Left hindlimb (tissue), 1 donor: ENCODE measurements at places on chromosomes 16 and 17.

GRCh38 chr17:8869114-8869815 is 1.8 kb upstream of the PIK3R6 start:
- DNase-seq, result no peak

- peak; percentile 92 for DNase-seq
These were observed at the start of gene TMEM101 for GRCh38 chr17:44014437-44015172. TMEM101 (minus strand) TSS chr17:44014963; CDS start chr17:44014952, 11 bp downstream.

DNA sequence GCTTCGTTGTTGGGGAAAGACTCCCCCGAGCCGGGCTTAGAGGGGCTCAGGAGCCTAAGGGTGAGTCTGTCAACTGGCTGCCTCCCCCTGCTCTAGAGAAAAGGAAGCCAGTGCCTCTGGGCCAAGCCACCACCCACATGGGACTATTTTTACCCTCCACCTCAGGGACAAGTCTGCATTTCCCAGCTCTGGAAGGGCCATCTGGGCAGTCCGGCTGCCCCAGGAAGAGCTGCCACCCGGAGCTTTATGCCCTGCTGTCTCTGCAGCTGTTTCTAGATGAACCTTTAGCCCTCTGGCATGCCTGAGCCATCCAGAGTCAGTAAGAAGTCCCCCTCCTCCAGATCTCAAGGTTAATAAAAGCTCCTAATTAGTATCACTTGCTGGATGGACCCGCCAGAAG is 5.3 kb upstream of the RPRML start:
- DNase-seq, result peak; percentile 42

DNA sequence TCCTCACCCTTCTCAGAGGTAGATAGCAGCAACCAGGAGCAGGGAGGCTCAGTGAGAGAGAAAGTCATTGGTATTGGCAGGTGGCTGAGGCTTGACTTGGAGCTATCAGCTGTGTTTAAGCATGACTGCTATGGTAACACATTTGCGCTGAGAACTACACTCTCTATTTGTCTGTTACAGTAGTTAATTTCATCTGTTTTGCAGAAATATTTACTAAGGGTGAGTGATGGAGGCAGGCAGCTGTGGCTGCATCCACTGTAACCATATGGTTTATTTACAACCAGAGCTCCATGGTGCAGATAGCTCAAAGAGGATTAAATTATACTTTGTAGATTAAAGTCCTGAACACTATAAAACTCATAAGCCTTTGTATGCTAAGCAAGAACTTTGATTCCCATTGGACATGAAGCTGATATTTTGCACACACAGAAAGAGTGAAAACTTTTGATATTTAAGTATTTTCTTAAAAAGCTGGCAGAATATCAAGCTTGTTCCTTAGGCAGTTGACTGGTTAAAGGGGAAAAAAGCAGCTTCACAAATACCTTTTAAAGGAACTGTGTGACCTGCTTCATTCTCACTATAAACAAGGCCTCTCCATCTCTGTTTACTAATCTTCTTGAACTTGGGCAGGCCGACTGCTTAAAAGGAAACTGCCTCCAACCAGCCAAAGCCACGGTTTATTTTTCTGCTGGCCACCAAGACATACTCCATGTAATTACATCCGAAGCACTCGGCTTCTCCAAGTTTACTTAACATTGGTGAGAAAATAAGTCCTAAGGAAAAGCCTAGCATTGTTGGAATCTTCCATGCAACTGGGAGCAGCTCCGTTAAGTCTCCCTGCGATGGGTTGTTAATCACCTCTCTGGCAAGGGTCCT is 299.8 kb upstream of the ZFHX3 start:
- peak; percentile 52 for DNase-seq

GRCh38 chr17:51860954-51861561 is 297.5 kb downstream of the CA10 start:
- DNase-seq, result peak; percentile 40

GRCh38 chr16:24535827-24536226 is 3.5 kb upstream of the RBBP6 start:
- DNase-seq, result no peak

- DNase-seq, result no peak
These were observed 51.6 kb upstream of the DNAH17 start for GRCh38 chr17:78628547-78629435.

- peak; percentile 51 for DNase-seq
These were observed 7.5 kb upstream of the C16orf95 start for GRCh38 chr16:87324411-87325275.

- no peak for DNase-seq
These were observed 1.4 kb downstream of the MPRIP start for GRCh38 chr17:17043461-17044271.

DNA sequence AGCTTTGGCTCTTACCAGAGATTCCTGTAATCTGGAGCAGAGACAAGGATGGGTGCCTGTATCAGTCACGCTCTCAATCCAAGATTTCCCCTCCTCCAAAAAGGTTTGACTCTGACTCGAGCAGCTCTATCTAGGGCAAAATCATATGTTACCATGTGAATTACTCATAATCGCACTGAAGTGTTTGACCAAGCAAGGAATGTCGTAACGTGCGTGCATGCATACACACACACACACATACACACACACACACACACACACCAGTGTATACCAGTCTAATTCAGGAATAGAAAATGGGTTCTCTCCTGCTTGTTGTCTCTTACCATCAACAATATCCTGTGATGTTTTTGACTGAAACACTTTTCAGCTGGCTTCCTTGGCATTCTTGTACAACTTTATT is 835.1 kb downstream of the KCNJ2 start:
- no peak for DNase-seq

DNA sequence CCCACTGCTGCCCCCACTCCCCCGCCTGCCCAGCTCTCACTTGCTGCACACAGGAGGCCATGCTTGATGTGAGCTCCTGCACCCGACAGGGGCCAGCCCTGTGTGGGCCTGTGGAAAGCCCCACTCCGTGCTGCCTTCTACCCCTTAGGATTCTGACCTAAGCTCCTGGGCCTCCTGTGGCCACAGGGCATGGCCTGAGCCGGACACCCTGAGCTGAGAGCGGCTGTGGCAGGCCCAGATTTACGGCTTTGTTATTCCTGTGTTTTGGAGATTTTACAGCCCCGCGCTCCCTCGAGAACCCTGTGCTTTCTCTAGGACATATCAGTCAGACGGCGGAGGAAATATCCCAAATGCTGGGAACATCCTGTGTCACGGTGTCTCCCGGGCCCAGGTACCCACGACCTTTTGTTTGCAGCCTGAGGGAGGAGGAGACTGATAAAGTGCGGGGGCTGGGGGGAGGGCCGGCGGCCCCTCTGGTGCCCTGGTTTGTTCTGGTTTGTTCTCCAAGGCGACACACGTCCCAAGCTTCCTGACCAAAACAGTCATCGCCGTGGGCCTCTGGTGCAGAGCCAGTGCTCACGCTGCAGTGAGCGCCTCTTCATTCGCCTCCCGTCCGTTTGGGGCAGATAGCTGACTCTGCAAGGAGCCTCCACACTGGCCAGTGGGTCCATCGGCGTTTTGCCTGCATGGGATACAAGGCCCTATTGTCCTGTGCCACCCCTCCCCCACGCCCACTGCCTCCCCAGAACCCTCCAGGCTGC is 363.4 kb downstream of the C16orf95 start:
- DNase-seq, result no peak

GRCh38 chr17:82236142-82236971 is 7.5 kb downstream of the SLC16A3 start:
- DNase-seq, result peak; percentile 83

DNA sequence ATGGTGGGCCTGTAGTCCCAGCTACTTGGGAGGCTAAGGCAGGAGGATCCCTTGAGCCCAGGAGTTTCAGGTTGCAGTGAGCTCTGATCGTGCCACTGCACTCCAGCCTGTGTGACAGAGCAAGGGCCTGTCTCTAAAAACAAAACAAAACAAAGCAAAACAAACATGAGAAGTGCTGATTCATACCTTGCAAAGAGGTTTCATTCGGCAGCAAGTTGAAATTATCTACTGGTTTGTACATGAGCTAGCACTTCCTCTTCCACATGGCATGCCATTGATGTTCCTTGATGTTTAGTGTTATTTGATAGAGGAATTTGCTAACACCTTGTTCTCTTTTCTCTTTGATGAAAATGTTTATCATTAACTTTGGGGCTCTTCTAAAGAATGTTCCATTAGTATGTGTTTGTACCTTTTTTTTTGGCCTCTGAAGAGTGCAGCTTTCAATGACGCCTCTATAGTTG is 50.6 kb downstream of the SPECC1 start:
- DNase-seq, result no peak

GRCh38 chr17:28029044-28029443 is 13.4 kb upstream of the NLK start:
- no peak for DNase-seq

- DNase-seq, result no peak
These were observed 26.2 kb downstream of the SLC39A11 start for GRCh38 chr17:73066148-73066884.

DNA sequence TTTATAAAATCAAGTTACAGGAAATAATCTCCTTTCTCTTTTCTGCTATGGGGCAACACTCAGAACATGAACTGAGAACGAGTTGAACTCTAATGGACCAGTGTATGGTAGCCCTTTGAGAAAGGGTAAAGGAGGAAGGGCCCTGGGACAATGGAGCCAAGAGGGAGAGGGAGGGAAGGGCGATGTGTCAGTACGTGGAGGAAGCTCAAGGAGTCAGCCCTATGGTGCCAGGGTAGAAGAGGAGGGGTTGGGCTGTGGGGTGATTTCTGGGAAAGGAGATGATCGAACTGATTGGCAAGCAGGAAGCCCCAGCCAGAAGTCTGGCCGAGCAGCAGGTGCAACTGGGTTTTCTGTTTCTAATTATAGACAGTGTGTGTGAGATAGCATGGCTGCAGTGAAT is 4.3 kb upstream of the WIPI1 start:
- DNase-seq, result no peak

GRCh38 chr17:57308543-57309186 is 52.3 kb downstream of the MSI2 start:
- no peak for DNase-seq

- DNase-seq, result no peak
These were observed 74.8 kb downstream of the UTP18 start for GRCh38 chr17:51335006-51335590.

DNA sequence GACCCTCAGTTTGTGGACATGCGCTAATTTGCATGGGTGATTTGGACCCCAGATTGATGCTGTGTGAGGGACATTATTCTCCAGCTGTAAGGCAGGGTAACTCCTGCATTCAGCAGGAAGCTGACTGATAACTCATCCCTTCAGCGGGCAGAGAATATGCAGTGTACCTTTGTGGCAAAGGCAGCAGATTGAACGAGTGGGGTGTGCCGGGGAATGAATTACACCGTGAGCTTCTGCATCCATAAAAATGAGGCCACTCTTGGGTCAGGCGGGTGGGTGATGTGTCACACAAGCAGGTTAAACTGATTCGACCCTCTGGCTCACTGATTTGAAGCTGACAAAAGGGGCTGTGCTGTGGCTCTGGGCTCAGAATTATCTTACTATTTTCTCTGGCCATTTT is 128.9 kb upstream of the PMFBP1 start:
- DNase-seq, result no peak

GRCh38 chr17:72476575-72476986 is 355.8 kb downstream of the SOX9 start:
- no peak for DNase-seq

- peak; percentile 74 for DNase-seq
These were observed 14.0 kb upstream of the CCL2 start for GRCh38 chr17:34241062-34241461.

DNA sequence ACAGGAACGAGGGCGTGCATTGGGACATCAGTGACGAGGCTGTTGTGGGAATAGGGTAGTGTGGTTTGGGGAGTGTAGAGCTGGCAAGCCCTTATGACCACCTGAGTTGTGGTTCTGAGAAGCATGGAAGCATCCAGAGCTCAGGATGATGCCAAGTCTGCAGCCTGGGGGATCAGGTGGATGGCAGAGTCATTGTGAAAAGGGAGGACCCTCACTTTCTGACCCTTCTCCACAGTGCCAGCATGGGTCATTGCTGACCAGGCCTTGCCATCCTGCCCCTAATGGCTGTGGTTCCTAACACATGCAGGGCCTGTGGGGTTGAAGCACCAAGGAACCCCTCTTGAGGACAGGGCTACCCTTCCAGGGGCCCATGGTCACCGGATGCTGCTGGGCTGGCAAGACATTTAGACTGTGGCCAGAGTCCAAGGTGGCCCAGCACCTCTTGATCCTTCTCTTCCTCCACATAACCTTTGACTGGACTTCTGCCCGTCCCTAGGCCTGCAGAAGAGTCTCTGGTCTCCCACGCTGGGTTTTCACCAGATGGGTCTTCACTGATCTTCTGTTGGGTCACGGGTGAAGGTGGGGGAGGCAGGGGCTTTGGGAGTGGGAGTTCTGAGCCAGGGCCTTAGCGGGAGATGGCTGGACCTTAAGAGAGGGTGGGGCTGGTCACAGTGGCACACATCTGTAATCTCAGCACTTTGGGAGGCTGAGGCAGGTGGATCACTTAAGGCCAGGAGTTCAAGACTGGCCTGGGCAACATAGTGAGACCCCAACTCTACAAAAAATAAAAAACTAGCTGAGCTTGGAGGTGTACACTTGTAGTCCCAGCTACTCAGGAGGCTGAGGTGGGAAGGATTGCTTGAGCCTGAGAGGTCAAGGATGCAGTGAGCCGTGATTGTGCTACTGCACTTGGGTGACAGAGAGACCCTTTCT is 2.0 kb upstream of the PLA2G15 start:
- DNase-seq, result no peak

GRCh38 chr17:8164815-8165131 is 2.0 kb upstream of the VAMP2 start:
- DNase-seq, result peak; percentile 42

DNA sequence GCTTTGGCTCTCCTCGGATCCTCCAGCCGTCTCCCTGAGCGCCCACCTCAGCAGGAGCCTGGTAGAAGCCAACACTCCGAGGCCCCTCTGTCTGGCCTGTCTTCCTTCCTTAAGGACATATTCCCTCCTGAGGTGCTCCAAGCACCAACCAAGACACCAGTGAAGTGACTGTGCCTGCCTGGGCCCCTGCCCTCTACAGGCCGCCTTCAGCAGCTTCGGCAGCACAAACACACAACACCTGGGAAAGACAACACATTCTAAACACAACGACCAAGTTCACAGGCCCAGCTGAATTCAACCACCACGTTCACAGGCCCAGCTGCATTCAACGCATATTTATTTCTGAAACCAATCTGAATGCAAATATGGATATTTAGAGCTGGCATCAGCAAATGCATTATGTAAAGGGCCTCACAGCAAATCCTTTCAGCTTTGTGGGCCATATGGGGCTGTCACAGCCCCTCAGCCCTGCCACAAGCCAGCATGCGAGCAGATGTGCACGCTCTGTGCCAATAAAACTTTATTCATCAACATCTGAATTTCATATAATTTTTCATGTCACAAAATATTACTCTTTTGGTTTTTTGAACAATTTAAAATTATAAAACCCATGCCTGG is 12.2 kb downstream of the GALNS start:
- DNase-seq, result no peak

- DNase-seq, result no peak
These were observed 1.5 kb downstream of the FLCN start for GRCh38 chr17:17235212-17236174.

GRCh38 chr16:30805370-30806169 is 18.6 kb upstream of the ZNF629 start:
- DNase-seq, result peak; percentile 90

DNA sequence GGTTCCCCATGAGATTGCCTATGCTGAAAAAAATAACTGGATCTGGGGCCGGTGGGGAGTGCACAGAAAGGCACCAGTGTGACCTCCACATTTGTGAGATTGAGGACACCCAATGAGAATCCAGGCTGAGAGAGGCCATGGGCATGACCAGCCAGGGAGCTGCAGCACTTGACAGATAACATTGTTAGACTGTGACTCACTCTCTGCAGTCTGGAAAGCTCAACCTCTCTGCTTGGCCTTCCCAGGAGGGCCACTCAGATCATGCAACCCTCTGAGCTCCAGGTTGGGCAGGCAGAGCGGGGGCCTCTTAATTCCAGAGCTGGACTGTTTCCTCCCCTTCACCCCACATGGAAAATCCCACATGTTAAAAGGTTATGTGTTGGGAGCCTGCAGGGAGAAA is 30.1 kb downstream of the FZD2 start:
- no peak for DNase-seq
